ENCODE measurements at places on chromosomes 2 and 18.

- DNase-seq: no peak
Observed at GRCh38 chr2:158529379-158530259, 72.9 kb downstream of the PKP4 start.

GRCh38 chr2:109255654-109256053 lies 126.6 kb downstream of the SH3RF3 start:
- DNase-seq: no peak

GRCh38 chr2:195574312-195574711 lies 82.7 kb upstream of the SLC39A10 start:
- DNase-seq: no peak

DNA sequence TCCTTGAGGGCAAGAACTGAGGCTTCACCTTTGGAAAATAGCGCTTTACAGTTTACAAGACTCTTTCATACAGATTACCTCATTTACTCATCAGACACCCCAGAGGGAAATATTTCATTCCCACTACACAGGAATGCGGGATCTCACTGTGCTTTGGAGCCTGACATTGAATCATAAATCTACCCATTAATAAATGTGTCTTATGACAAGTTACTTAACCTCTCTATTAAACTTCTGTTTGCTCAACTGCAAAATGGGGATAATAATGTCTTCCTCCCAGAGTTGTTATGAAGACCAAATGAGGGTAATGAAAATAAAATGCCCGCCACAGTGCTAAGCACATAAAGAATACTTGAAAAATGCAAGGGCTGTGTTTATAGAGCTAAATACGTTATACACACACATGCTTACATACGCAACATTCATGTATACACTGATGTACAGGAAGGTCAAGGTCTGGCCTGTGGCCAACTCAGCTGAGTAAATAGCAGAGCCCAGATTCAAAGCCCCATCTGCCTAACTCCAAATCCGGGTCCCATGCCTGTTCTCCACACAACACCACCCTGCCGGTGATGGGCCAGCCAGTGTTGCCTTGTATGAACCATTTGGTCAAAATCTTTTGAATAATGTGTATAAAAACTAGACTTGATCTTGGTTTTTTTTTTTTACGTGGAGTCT lies 77.8 kb upstream of the STPG4 start:
- no peak for DNase-seq

DNA sequence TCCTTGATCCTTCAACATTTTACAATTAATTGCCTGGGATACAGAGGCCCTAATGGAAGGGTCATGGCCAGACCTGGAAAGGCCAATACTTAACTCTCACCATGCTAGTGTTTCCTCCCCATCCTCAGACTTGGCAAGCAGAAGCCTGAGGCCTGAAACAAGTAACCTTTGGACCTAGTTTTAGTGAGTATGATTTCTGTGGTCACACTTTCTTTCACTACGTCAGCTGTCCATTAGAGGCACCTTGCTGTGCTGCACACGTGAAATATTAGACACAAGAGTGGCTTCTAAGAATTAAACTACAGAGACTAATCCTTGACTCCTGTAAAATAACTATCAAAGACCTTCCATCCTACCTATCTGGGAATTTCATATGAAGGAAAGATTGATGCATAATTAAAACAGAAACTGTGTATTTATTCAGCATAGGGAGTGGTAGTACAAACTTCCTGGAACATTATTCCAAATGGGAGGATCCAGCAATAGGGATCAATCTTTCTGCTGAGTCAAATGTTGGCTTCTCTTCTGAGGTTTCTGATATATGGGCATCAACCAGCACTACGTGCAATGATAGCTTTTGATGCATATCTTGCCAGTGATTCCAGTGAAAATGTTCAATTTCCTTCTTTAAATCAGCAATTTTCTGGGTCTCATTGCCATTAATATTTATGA lies 249.7 kb downstream of the IKZF2 start:
- DNase-seq: no peak

GRCh38 chr2:12861344-12861930 lies 144.7 kb downstream of the TRIB2 start:
- DNase-seq: no peak

DNA sequence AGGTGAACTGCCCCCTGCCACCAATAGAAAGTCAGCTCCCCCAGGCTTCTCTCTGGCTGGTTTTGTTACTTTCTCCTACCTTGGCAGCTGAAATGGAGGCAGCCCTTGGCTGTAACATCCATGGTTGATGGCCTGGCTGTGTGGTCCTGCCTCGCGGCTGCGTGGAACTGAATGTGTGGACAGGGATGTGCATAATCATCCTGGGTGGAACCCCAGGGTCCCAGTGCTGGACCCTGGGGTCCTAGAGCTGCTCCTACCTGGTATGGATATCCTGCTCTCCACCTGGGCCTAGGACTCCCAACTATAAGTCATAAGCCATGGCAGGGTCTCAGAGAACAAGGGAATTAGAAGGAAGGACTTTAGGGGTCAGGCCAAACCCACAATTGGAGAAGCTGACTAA lies 93.5 kb downstream of the CAPN13 start:
- no peak for DNase-seq

DNA sequence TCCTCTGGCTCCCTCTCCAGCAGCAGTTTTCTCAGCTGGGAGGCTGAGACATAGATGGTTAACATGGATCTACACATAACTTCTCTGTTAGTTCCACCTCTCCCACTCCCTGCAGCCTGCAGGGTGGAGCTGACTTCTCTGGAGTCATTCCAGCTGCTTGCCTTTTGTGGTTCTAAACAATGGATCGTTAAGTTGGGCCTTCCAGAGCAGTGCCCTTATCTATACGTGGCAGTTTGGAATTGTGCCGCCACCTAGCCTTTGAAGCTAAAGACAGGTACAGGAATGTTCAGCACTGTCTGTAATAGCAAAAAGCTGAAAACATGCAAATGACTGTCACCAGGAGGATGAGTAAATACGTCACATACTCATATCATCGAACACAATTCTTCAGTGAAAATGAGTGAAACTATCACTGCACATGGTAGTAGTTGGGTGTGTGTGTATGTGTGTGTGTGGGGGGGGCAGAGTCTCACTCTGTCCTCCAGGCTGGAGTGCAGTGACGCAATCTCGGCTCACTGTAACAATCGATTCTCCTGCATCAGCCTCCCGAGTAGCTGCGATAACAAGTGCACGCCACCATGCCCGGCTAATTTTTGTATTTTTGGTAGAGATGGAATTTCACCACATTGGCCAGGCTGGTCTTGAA lies 50.3 kb downstream of the SH2D6 start:
- no peak for DNase-seq

- DNase-seq: no peak
Observed at GRCh38 chr18:55999641-56000040, 411.6 kb upstream of the TCF4 start.

- no peak for DNase-seq
Observed at GRCh38 chr2:134897932-134898331, 20.7 kb upstream of the CCNT2 start.

DNA sequence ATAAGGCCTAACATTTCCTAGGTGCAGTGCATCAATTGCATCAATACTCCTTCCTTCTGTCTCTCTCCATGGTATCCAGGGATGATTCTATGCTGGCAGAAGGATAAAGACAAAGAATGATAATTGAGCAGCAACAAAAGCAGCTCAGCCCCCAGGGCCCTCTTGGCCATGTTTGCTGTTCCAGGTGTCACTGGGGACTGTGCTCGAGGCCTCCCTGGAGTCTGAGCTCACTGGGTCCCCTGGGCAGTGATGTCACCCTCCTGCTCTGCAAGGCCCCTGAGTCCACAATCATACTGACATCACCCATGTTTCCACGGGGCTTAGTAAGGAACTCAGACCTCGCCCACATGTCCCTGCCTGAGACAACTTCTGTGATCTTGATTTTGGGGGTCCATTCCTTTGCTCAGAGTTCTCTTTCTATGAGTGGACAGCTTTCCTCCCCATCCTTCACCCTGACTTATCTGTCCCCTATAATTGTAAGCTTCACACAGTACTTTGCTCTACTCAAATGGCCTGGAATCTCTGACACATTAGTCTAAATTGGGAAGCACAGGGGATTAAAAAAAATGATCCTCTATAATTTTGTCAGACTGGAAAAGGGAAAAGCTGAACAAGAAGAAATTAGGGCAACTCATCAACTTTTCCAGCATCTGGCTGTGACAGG lies 15.8 kb upstream of the EXOC6B start:
- DNase-seq: no peak

GRCh38 chr2:18976168-18976961 lies 382.1 kb downstream of the OSR1 start:
- DNase-seq: no peak

GRCh38 chr2:175187378-175187777 lies 5.9 kb upstream of the ATP5MC3 start:
- no peak for DNase-seq

DNA sequence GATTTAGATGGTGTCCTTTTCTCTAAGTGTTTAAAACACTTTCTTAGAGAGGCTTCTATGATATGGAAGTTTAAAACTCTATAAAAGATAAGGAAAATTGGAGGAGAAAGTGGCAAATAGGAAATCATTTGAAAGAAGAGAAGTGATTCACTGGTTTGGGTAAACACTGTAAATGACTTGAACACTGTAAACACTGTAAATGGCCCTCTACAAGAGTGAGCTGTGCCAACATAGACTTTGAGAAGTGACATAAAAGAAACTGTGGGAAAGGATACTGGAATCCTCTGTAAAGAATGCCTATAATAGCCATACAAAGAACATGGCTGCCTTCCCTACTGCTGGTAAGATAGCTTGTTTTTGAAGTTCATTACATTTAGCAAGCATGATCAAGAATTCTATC lies 210.9 kb upstream of the SIX3 start:
- DNase-seq: no peak

GRCh38 chr2:22290909-22291473 lies 1094.0 kb upstream of the KLHL29 start:
- no peak for DNase-seq

GRCh38 chr2:173298536-173299097 lies 56.1 kb upstream of the CDCA7 start:
- DNase-seq: no peak

GRCh38 chr2:152743002-152743401 lies 24.6 kb downstream of the ARL6IP6 start:
- DNase-seq: no peak

GRCh38 chr2:181581534-181581933 lies 75.4 kb downstream of the CERKL start:
- DNase-seq: no peak

DNA sequence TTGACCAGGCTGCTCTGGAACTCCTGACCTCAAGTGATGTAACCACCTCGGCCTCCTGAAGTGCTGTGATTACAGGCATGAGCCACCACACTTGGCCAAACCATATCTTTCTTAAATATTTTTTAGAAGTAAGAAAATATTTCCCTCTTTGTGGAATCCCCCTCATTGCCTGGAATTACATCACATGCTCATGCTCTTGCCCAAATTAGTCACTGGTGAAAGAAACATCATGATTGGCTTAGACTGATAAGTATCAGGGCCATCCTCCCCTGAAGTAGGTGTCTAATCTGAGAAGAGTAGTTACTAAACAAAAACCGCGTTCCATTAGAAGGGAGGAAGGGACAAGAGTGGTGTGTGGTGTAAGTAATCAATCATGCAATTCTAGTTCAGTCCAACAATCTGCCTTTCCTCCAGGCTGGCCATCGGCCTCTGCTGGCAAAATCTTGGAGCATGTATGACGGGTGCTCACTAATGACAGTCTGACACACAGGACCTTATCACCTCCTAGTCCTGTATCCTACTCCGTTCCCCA lies 52.3 kb upstream of the SCG2 start:
- no peak for DNase-seq

GRCh38 chr2:239259603-239260298 lies 141.1 kb downstream of the HDAC4 start:
- DNase-seq: no peak

DNA sequence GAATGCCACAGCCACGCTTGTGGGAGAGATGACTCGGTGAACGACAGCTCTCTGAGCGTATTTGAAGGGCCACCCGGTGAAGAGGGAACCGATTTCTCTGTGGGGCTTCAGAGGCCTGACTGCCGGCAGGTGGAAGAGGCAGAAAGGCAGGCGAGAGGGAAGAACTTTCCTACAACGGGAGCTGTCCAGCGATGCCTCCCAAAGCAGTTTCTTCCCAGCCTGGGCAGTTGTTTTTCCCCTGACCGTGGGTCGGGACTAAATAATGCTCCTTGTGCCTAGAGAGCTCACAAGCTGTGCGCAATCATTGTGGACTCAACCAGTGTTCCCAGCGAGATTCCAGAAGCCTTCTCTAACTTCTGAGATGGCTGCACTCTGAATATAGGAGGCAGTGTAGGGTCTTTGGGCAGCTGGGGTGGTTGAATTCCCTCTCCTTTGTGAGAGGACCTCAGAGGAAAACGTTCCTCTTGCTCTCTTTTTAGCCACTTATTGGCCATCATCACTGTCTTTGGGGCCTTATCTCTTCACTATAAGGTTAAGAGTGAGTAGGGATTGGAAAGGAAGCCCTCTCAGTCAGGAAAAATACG lies 710 bp downstream of the SEC11C start:
- DNase-seq: no peak

DNA sequence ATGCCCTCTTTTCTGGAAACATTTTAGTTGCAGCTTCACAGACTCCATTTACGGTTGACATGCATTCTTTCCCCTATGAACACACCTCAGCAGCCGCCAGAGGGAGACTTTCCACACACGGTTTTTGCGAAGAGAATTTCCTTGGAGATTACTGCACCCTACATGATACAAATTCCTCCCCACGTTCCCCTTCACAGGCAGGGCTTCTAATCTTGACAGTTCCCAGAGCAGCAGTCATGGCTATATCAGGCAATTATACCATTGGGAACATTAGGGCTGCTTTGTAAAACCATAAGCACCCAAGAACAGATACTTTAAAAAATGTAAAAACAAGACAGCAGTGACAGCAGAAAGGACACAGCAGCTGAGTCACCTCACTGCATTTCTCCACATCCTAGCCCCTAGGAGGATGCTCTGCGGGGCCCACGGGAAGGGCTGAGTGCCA lies 253.8 kb downstream of the TGIF1 start:
- no peak for DNase-seq

DNA sequence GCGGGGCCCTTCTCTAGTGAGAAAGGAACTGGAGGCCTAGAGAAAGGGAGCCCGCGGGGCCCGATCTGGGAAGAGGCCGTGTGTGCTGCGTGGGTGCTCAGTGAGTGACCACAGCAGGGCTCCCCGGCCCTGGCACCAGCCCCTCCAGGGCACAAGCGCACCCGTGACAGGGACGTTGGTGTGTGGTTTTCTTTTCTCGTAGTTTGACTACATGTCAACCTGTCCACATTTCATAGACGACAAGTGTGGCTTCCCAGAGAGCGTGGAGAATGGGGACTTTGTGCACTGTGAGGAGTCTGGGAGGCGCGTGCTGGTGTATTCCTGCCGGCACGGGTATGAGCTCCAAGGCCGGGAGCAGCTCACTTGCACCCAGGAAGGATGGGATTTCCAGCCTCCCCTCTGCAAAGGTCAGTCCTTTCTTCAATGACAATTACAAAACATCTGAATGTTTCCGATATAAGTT lies 83.1 kb downstream of the TPO start:
- no peak for DNase-seq

- no peak for DNase-seq
Observed at GRCh38 chr2:207417301-207417718, 112.5 kb upstream of the CREB1 start.
